Activated T-helper 2 cell treated with anti-CD3 and anti-CD28 coated beads, Interferon-gamma antibody, Interleukin-2, Interleukin-4, amounts not matched to agents 10 μg/mL and 5 μg/mL and 100 μg/mL, durations not matched to agents 14 hours and 24 hours and 36 hours (primary cell): ENCODE measurements at places on chromosomes 11 and 22.
A peak's percentile ranks its signal among the peaks of the same experiment; 100 is the strongest.

GRCh38 chr22:39388261-39389011 lies 11.1 kb upstream of the TAB1 start:
- peak; percentile 84 for DNase-seq

- no peak for DNase-seq
Measured at GRCh38 chr22:36285017-36285416, 32.1 kb downstream of the APOL1 start.

DNA sequence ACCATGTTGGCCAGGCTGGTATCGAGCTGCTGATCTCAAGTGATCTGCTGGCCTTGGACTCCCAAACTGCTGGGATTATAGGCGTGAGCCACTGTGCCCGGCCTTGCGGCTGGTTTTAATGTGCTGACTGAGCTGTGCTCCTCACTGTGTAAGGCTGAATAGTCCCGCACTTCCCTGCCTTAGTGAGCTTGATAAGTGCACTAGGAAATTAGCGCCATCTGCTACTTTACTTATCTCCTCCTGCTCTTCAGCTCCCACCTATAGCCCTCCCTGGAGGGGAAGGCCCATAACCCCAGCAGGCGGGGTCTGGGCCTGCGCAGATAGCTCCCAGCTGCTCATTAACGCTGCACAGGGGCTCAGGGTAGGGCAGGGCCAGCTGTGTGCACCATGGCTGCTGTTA lies 49.4 kb downstream of the CLMP start:
- DNase-seq: no peak

DNA sequence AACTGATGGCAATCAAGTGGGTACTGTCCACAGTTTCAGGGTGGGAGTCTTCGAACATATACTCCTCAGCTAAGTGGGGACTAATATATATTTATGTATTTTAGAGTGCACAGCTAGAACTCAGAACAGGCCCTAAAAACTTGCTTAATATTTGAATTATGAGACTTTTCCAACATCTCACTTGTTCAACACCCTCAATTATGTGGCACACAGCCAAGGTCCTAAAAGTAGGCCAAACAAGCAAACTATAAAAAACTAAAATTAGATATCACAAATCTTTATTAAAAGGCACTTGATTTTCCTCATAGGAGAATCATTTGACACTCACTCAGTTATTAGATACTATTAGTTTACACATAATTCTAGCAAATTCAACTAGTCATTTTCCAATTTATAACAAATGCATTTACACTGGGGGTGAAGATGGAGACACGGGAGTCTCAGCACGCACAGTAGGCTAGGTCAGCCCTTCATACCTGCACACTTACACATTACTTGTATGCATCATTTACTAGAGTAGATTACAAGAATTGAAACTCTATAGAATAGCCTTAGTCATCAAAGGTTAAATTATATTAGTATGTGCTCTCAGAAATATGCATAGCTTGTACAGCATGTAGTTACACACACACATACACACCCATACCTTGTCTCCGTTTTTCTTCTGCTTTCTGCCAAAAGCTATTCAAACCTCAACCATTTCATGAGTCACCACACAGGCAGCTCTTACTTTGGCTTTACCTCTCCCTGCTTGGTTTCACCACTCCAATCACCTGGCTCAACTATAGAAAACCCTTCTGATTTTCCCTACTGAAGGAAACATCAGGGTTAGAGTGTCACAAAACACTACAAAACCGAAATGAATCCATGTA lies 171.5 kb downstream of the SBF2 start:
- DNase-seq: no peak

DNA sequence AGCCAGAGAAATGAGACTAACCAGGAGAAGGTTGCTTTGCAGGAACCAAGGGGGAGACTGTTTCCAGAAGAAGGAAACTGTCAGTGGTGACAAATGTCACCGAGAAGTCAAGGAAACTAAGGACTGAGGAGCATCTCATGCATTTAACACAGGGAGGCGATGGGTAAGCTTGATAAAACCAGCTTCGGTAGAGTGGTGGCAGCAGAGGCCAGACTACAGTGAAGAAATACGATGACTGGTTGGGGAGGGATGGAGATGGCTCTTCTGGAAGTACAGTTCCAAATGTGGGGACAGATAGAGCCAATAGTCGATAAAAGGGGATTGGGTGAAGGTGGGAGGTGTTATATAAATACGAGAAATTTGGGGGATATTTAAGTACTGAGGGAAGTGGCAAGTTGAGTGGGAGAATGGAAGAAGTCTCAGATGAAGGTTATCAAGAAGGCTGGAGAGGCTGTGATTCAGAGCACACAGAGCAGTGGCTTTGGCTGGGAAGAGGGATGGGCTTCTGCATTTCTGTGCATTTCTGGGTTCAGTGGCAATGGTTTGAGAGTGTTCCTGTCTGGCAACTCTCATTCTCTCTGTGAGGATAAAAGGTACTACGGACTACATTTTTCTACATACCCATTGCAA lies 29.2 kb downstream of the SC5D start:
- DNase-seq: no peak

DNA sequence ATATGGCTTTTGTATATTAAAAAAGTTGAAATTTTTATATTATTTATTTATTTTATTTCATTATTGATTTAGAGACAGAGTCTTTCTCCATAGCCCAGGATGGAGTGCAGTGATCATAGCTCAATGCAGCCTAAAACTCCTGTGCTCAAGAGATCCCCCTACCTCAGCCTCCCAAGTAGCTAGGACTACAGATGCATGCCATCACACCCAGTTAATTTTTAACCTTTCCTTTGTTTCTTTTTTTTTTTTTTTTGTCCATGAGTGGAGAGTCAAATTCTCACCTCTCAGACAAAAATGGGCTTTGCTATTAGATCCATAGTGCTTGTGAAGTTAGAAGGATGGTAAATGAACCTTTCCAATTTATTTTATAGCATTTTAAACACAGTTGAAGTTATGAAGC lies 182.5 kb downstream of the SOX6 start:
- no peak for DNase-seq
